ENCODE measurements at places on chromosomes 6 and 20. TPM values are rescaled to one million over a fixed set of nuclear protein-coding genes. Genes with fewer than 3 reads are reported as not detected.
A peak's percentile ranks its signal among the peaks of the same experiment; 100 is the strongest.

CYP39A1 gene
- 37.2 TPM for total RNA-seq

TNFRSF21 gene
- total RNA-seq: 5.4 TPM

DNA sequence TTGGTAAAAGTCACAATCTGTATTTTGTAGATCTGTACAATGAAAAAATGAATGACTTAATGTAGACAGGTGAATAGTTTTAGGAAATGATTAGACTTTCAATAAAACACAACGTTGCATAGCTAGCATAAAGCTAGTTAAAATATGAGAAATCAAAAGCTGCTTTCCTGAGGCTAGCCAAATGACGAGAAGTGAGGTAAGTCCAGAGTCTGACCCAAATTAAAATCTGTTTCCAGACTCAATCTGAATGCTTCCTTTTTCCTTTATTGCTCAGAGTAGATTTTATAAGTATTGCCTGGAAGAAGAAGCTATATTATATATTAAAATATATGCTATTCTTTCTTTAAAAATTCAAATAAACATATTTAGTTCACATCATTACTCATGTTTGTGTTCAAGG lies 615.4 kb downstream of the CD109 start:
- DNase-seq: no peak

DNA sequence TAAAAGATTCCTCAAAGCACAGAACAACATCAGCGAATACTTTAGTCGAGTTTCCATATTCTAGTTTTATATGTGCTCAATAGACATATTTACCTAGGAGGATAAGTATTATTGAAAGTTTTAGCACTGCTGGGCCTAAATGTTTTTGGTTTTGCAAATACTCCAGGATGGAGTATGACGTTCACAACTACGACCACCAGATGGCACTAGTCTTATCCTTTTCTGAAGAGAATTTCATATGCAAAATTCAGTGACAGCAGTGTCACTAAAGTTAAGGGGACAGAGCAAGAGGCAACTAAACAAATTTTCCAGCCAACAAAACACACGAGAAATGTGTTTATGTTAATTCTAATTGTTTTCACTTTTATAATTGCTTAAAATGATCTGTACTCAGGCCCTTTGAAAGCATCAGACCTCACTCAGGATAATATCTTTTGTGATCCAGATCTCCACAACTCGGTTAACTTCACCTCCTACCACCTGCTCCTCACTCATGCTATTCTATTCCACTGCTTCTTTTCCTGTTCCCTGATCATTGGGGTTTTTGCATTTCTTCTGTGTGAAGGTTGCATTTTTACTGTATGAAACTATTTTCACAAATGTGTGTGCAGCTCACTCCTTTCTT lies 220.8 kb downstream of the TRDN start:
- DNase-seq: no peak

DNA sequence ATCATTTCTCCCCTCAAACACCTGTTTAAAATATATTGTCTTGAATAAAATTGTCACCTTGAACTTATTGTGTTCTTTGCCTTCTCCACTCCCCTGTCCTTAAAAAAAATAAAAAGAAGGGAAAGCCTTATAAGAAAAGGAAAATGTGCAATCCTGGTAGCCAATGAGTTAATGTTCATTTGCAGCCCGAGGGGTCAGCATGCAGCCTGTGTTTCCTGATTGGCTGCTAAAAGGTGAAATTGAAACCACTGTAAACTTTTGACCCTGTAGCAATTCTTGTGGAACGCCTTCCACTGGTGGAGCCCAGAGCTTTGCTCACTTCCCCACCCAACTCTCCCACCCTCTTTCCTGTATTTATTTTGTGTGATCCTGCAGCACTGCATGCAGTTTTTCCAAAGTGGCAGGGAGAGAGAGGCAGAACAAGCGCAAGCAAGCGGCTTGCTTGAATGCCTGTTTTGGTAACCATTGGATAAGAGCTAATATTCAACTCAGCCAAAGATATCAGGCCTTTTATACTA lies 74.9 kb downstream of the NCOA3 start:
- peak; percentile 37 for DNase-seq

DNA sequence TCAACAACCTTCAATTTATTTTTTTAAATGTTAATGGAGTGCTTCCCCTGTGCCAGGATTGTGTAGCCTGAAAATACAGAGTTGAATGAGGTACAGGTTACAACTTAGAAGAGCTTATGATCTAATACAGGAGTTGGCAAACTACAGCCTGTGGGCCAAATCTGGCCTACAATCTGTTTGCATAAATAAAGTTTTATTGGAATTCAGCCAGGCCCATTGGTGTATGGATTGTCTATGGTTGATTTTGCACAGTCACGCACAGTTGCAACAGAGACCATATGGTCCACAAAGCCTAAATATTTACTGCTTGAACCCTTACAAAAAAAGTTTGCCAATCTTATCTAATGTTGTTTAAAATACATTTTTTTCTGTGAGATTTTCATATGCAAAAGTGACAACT lies 177.3 kb upstream of the CCN2 start:
- DNase-seq: no peak

All from lower leg skin (tissue), 4 donors.